CD4-positive, alpha-beta T cell (primary cell): ENCODE measurements at places on chromosomes 2 and 18. TPM values are rescaled to one million over a fixed set of nuclear protein-coding genes. Genes with fewer than 3 reads are reported as not detected.

- H3K4me1 ChIP-seq, result no peaks in the 10 kb centered on the region
- no peak overlapping the region for H3K4me3 ChIP-seq
Measured at GRCh38 chr2:53672881-53673522, 94.6 kb upstream of the CHAC2 start.

- H3K27ac ChIP-seq, result no peak overlapping the region
- peaks cover 4% of the 10 kb centered on the region for H3K27me3 ChIP-seq
- no peak overlapping the region for H3K4me3 ChIP-seq
- peaks cover 7% of the 10 kb centered on the region for H3K4me1 ChIP-seq
Measured at GRCh38 chr18:22840606-22841144, 92.5 kb upstream of the RBBP8 start.

GRCh38 chr2:108171657-108172056, 68.1 kb upstream of the SULT1C3 start:
- no peaks in the 10 kb centered on the region for H3K36me3 ChIP-seq
- H3K4me3 ChIP-seq, result no peak overlapping the region
- H3K27me3 ChIP-seq, result peaks cover 17% of the 10 kb centered on the region
- no peaks in the 10 kb centered on the region for H3K4me1 ChIP-seq
- no peak for DNase-seq

DNA sequence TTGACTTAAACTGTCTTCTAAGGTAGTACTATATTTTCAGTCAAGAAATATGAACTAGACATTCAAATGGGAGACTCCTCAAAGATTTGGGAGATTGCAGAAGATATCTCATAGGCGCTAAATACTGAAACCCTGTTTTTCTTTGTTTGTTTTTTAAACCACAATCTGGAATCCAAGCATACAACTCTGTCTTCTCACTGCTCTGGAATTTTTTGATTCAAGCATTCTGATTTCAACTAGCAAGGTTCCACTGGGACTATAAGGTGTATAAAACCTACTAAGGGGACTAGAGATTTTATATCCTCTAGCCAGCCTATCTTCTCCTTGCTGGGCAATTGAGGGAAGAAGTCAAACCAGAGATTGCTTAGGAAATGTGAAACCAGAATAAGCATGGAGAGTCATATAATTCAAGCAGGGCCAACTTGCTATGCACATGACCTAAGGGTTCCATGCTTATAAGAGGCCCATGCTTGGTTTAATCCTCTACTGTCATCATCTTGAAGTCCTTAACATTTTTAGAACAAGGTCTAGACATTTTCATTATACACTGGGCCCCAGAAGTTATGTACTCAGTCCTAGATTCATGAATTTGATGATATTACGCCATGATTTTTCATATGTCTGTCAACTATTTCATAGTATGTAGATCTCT, 405.5 kb downstream of the PARD3B start:
- no peak overlapping the region for H3K27ac ChIP-seq
- H3K4me1 ChIP-seq, result peaks cover 10% of the 10 kb centered on the region
- H3K27me3 ChIP-seq, result no peaks in the 10 kb centered on the region
- H3K36me3 ChIP-seq, result no peaks in the 10 kb centered on the region
- no peak overlapping the region for H3K4me3 ChIP-seq
- DNase-seq, result no peak

DNA sequence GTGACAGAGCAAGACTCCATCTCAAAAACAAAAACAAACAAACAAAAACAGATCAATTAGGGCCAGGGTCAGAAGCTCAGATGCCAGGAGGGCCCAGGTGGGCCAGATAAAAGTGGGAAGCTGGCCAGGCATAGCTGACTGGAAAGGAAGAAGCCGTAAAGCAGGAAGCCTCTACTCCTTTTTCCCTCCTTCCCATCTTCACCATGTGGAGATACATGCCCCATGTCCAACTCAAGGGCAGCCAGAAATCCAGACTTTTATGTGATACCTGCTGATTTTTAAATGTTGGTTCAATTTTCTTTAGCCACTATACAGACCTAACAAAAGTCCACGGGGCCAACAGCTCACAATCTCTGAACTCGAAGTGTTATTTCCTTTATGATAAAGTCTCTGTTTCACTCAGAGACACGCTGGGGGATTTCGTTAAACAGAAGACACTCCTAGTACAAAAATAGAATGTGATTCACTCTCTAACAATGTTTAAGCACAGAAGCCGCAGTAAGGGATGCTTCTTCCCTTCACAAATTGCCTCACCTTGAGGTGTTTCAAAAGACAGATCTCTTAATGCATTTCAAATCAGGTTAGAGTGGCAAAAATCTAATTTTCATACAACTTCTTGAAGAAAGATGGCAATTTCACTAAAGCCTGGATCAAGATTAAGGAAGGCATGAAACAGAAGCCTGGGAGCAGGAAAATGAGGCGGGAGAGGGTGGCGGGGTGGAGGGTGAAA, 14.0 kb downstream of the TMEM247 start:
- no peaks in the 10 kb centered on the region for H3K36me3 ChIP-seq
- H3K27me3 ChIP-seq, result no peaks in the 10 kb centered on the region
- no peak overlapping the region for H3K27ac ChIP-seq
- H3K4me3 ChIP-seq, result no peak overlapping the region
- no peak for DNase-seq

DNA sequence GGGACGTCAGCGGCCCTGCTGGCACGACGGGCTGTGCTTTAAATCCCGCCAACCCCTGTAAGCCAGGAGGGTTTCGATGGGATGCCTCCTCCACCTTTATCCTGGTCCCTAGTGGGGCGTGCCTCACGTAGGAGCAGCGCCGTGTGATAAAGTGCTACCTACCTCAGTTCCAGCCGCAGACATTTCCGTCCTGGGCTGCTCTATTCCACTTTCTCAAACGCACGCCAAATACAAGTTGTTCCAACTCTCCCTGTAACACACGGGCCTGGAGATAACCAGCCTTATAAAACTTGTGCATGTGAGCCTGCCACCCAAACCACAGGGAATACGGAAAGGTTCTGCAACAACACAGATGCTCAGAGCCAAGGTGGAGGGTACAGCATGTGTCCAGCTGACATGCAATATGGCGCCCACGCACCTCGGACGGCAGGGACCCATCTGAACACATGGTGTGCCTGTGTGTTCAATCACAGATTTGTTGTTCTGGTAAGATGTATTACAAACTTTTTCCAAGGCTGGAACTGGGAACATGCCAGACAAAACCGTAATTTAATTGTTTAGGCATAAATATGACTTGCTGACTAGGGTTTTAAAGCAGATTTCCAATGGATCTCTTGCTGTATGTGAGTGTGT, 47.7 kb downstream of the ZNF516 start:
- H3K4me1 ChIP-seq, result peaks cover 24% of the 10 kb centered on the region
- H3K4me3 ChIP-seq, result no peak overlapping the region
- DNase-seq, result no peak
- H3K27me3 ChIP-seq, result no peaks in the 10 kb centered on the region
- H3K27ac ChIP-seq, result no peak overlapping the region

GRCh38 chr2:115609978-115610377, 1167.5 kb downstream of the DPP10 start:
- H3K27me3 ChIP-seq, result no peaks in the 10 kb centered on the region
- H3K27ac ChIP-seq, result no peak overlapping the region
- no peak overlapping the region for H3K4me3 ChIP-seq
- no peaks in the 10 kb centered on the region for H3K36me3 ChIP-seq
- DNase-seq, result no peak
- no peaks in the 10 kb centered on the region for H3K4me1 ChIP-seq

GRCh38 chr2:211055438-211055837, 499.0 kb downstream of the CPS1 start:
- no peaks in the 10 kb centered on the region for H3K36me3 ChIP-seq
- no peak overlapping the region for H3K27ac ChIP-seq
- DNase-seq, result no peak
- no peaks in the 10 kb centered on the region for H3K4me1 ChIP-seq
- no peaks in the 10 kb centered on the region for H3K27me3 ChIP-seq

The KCNG2 gene
- not detected for total RNA-seq

GRCh38 chr18:51727780-51728179, 530.3 kb upstream of the MEX3C start:
- no peaks in the 10 kb centered on the region for H3K27me3 ChIP-seq
- H3K4me1 ChIP-seq, result no peaks in the 10 kb centered on the region
- DNase-seq, result no peak
- no peaks in the 10 kb centered on the region for H3K36me3 ChIP-seq
- H3K4me3 ChIP-seq, result no peak overlapping the region

The METTL4 gene
- 10.4 TPM for total RNA-seq

DNA sequence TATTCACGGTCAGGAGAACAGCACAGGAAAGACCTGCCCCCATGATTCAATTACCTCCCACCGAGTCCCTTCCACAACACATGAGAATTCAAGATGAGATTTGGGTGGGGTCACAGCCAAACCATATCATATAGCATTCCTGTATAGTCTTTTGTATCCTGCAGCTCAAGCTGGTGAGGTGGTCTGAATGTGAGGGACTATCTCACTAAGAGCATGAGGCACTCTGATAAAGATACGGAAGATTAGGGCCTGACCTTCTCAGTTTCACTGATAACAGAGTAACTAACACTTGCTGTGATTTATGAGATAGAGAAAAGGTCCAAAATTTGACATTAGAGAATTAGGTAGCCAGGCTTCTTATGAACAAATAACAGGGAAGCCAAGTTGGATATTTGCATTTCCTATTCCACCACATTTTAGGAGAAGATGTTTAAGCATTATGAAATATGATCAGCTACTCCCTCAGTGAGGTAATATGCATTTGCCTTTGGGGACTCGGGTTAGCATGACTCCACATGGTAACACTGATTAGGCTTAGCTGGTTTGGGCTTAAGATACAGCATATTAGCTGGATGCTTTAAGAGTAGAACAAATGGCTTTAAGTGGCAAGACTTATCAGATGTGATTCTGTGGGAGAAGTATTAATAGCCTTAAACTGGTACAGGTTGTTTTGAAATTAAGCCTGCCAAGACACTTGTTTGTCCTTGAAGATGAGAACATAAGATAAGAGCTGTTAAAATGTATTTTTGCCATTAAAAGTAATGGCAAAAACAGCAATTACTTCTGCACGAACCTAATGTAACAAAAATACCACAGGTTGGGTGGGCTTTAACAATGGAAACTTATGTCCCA, 106.9 kb upstream of the MSTN start:
- H3K4me1 ChIP-seq, result no peaks in the 10 kb centered on the region
- no peak overlapping the region for H3K27ac ChIP-seq
- no peak for DNase-seq

DNA sequence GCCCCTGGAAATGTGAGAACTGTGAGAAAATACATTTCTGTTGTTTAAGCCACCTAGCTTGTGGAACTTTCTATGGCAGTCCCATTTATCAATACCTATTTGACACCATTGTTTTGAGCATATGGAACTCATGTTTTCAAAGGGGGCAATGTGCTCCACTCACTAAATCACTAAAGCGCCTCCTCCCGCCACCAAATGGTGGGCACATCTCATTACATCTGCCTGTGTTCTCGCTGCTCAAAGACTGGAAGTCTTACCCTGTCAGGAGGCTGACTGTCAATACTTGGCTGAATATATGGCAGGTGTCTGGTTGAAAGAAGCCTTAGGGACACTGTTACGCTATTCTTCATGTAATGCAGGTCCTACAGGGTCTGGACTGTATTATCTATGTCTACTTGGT, 767.7 kb downstream of the TSN start:
- no peak overlapping the region for H3K27ac ChIP-seq
- no peaks in the 10 kb centered on the region for H3K36me3 ChIP-seq
- no peaks in the 10 kb centered on the region for H3K27me3 ChIP-seq
- no peaks in the 10 kb centered on the region for H3K4me1 ChIP-seq
- no peak overlapping the region for H3K4me3 ChIP-seq
- DNase-seq, result no peak

DNA sequence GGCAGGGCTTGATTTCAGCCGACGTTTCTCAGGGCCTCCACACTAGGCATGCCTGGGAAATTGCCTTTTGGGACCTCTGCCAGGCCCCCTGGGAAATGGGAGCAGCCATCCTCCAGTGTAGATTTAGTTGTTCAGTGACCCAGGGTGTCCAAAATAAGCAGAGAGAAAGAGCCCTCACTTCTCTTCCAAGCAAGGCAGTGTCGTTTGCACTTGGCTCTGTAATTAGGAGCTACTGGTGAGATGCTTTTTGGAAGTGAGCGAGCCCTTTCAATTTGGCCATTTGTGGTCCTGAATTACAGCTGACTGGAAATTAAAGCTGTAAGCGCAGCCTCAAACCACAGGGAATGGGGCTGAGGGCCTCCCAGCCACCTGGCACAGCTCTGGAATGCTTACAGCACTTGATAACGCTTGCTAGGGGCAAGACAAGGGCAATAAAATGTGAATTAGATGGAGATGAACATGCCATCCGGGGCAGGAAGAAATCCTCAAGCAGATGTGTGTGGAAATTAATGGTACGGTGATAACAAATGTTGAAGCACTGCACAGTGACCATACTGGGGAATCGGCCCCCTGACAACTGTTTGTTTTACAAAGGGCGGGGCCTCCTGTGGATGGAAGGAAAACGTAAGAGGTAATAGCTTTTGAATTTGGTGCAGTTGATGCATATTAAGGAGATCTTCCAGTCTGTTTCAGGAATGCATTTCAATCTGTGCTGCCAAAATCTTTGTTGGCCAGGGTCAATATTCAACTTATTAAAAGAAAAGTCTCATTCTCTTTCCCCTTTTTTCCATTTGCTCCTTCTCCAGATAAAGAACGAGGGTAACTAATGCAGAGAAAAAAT, 173.1 kb downstream of the UXS1 start:
- H3K4me3 ChIP-seq, result no peak overlapping the region
- H3K27me3 ChIP-seq, result no peaks in the 10 kb centered on the region
- DNase-seq, result no peak

The HOXD10 gene
- not detected for total RNA-seq

DNA sequence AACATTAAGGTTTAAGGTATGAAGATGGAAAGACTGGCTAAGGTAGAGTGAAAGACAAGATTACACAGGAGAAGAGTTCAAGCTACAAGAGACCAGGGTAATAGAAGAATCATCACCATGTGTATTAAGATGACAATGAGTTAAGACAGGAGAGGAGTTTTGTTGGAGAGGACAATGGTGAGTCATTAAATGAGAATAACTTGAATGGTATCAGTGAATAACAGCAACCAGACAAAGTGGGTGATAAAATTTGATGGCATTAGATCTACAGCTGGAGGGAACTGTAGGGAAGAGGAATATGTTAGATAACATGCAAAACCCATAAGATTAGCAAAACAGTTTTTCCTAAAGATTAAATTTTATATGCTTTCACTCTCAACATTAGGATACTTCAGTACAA, 18.8 kb upstream of the ENOSF1 start:
- H3K36me3 ChIP-seq, result peaks cover 7% of the 10 kb centered on the region
- H3K27ac ChIP-seq, result no peak overlapping the region
- H3K27me3 ChIP-seq, result no peaks in the 10 kb centered on the region

The DHRS9 gene
- total RNA-seq, result not detected

- no peaks in the 10 kb centered on the region for H3K27me3 ChIP-seq
- no peak overlapping the region for H3K27ac ChIP-seq
- no peak for DNase-seq
- H3K4me3 ChIP-seq, result no peak overlapping the region
Measured at GRCh38 chr18:55120896-55121295, 161.6 kb upstream of the CCDC68 start.

- H3K27ac ChIP-seq, result no peak overlapping the region
- H3K4me3 ChIP-seq, result no peak overlapping the region
- no peaks in the 10 kb centered on the region for H3K27me3 ChIP-seq
- no peak for DNase-seq
- H3K36me3 ChIP-seq, result no peaks in the 10 kb centered on the region
Measured at GRCh38 chr18:31426021-31426420, 21.5 kb upstream of the DSG3 start.

- DNase-seq, result no peak
- no peaks in the 10 kb centered on the region for H3K27me3 ChIP-seq
- no peak overlapping the region for H3K27ac ChIP-seq
- no peaks in the 10 kb centered on the region for H3K36me3 ChIP-seq
- no peaks in the 10 kb centered on the region for H3K4me1 ChIP-seq
Measured at GRCh38 chr2:220002699-220003098, 375.3 kb downstream of the SLC4A3 start.

- H3K4me1 ChIP-seq, result no peaks in the 10 kb centered on the region
- no peaks in the 10 kb centered on the region for H3K36me3 ChIP-seq
- H3K27me3 ChIP-seq, result no peaks in the 10 kb centered on the region
- no peak for DNase-seq
Measured at GRCh38 chr2:82391386-82391785, 2067.7 kb downstream of the SUCLG1 start.

The IL36G gene
- not detected for total RNA-seq
